ENCODE measurements at places on chromosomes 1 and 21.

- DNase-seq: no peak
Observed at GRCh38 chr1:113758631-113759332, 504 bp downstream of the PHTF1 start.

DNA sequence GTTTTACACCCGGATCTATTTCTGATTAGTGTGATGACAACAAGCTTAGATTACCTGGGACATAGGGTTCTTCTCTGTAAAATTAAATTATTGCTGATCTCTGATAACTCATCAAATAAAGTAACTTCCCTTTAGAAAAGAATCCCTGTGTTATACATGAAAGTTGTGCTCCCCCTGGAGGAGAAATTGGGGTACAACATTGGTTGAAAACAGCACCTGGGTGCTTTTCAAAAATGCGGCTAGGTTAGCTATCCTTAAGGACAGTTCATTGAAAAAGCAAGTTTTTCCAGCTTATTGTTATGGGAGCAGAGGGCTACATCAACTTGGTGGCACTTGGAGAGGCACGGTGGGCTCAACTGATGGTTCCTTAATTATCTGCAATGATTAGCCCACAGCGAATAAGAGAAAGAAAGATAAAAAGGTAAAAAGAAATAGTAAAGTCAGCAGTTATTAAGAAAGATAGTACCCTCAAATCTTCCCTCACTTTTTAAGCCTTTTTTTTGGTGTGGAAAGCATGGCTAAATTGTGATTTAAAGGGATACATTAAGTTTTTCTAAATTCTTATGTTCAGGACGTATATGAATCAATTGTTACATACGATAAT lies 97.8 kb downstream of the FMN2 start:
- DNase-seq: no peak

DNA sequence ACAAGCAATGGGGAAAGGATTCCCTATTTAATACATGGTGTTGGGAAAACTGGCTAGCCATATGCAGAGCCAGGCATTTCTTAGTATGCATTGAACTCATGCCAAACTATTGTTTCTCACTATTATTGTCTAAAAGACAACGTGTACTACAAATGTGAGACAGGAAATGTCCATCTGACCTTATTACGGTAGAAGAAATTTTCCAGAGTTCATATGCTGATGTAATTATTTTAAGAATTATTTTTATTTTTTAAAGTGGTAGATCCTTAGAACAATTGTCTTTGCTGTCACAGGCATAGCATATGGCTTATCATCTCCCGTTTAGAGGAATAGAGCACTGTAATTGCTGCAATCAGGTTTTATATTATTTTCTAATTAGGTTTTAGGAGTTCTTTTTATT lies 75.2 kb upstream of the S1PR1 start:
- no peak for DNase-seq

GRCh38 chr1:75233302-75233929 lies 99.2 kb downstream of the LHX8 start:
- no peak for DNase-seq

- no peak for DNase-seq
Observed at GRCh38 chr1:165162671-165163241, 193.8 kb downstream of the LMX1A start.

GRCh38 chr1:27513528-27513927 lies 23.6 kb upstream of the WASF2 start:
- DNase-seq: no peak

DNA sequence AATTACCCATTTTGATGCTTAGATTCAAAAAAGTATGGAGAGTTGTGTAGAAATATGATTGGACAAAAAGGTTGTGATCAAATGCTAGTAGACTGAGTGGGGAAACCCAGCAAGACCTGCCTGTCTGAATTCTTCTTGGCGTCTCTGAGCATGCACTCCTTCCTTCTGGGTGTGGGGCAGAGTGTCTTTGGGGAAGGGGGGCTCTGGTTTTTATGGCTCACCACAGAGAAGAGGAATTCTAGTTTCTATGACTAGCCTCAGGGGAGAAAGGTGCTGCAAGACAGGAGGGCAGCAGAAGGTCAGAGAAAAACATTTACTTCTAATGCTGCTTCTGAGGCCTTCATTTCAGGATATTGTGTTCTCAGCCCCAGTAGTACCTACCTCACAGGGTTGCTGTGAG lies 33.9 kb upstream of the PIGC start:
- DNase-seq: no peak

DNA sequence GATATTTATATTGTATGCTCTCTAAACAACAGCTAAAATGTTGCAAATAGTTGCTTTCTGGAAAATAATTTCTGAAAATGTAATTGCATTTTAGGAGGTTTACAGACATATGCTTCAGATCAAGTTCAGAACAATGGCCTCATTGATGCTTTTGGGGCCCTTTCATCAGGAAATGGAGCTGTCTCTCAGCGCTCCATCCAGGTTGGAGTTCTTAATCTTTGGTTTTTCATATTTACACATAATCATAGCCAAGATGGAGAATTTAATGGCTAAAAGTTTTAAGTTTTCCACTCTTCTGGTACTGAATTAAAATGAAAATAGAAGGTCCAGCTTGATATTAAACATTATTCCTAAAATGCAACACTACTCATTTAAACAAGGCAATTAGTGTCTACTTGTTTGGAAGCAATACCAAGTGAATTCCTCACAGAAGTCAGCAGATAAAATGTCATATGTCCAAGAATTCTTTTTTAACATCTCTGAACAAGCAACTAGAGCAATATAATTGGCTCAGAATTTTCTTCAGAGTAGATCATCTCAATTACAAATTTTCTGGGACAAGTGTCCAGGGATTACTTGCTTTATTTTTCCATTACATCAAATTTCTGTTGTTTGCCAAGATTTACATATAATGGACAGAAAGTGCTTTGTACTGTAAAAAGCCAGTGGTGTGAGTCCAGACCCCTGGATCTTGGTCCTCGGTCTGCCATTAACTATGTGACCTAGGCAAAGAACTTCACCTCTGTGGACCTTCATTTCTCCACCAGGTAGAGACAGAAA lies 22.6 kb downstream of the CLCA1 start:
- DNase-seq: no peak

Measured in AG09309 (cell line).